ENCODE measurements at places on chromosomes 6 and 20. TPM values are rescaled to one million over a fixed set of nuclear protein-coding genes. Genes with fewer than 3 reads are reported as not detected.

Gene RIPPLY2
- total RNA-seq: not detected

- H3K4me1 ChIP-seq: peaks cover 42% of the 10 kb centered on the region
- H3K27ac ChIP-seq: peak overlapping the region; percentile 66
- DNase-seq: no peak
- no peaks in the 10 kb centered on the region for H3K27me3 ChIP-seq
- H3K4me3 ChIP-seq: no peak overlapping the region
Observed at GRCh38 chr6:150322466-150322871, 46.3 kb upstream of the IYD start.

Gene OR12D3
- not detected for total RNA-seq

GRCh38 chr6:46356543-46356942 lies 134.7 kb downstream of the RCAN2 start:
- no peak for DNase-seq
- H3K27ac ChIP-seq: peak overlapping the region; percentile 20
- no peak overlapping the region for H3K4me3 ChIP-seq
- peaks cover 70% of the 10 kb centered on the region for H3K4me1 ChIP-seq
- H3K27me3 ChIP-seq: no peaks in the 10 kb centered on the region
- no peaks in the 10 kb centered on the region for H3K36me3 ChIP-seq

DNA sequence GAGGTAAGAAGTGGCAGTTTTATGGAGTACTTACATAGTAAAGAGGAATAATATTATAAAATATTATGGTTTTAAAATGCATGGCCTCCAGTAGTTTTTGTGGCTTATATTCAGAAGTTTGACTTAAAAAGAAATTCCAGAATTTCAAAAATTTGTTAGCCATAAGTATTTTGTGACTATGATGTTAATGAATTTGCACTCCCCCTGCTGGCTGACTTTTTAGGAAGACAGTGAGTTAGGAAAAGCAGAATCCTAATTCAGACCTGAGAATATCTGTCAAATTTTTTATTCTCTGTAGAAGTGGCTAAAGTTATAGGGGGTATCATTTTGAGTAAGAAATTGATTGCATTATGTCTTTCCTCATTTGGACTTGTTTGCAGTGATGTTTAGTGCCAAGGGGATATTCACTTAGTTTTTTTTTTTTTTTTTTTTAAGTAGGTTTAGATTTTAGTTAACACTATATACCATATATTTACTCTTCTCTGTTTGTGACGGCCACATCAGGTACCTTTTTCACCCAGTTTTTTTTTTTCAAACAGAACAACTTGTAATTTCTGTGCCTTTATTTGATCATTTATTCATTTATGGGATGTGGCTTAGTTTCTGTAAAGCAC lies 40.8 kb downstream of the ZFAND3 start:
- H3K27me3 ChIP-seq: no peaks in the 10 kb centered on the region
- peaks cover 53% of the 10 kb centered on the region for H3K4me1 ChIP-seq
- no peak overlapping the region for H3K27ac ChIP-seq
- no peak for DNase-seq
- H3K4me3 ChIP-seq: no peak overlapping the region
- no peaks in the 10 kb centered on the region for H3K36me3 ChIP-seq

GRCh38 chr6:142938510-142938909 lies 6.5 kb downstream of the HIVEP2 start:
- no peak for DNase-seq
- no peak overlapping the region for H3K27ac ChIP-seq
- H3K27me3 ChIP-seq: no peaks in the 10 kb centered on the region
- peaks cover 53% of the 10 kb centered on the region for H3K4me1 ChIP-seq
- no peak overlapping the region for H3K4me3 ChIP-seq

DNA sequence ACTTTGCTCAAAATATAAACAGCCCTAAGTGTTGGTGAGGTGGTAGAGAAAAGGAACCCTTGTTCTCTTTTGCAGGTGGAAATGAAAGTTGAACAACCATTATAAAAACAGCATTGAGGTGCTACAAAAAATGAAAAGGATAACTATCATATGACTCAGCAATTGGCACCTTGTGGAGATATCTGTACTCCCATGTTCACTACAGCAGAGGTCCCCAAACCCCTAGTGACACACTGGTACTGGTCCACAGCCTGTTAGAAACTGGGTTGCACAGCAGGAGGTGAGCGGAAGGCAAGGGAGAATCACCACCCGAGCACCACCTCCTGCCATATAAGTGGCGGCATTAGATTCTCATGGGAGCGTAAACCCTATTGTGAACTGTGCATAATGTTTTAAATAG lies 267.4 kb upstream of the THEMIS start:
- no peak overlapping the region for H3K27ac ChIP-seq
- H3K4me1 ChIP-seq: peaks cover 32% of the 10 kb centered on the region
- no peak overlapping the region for H3K4me3 ChIP-seq
- no peaks in the 10 kb centered on the region for H3K27me3 ChIP-seq
- H3K36me3 ChIP-seq: no peaks in the 10 kb centered on the region

Gene RIPOR3
- total RNA-seq: 6.5 TPM

GRCh38 chr6:120874422-120874821 lies 459.9 kb downstream of the TBC1D32 start:
- H3K4me3 ChIP-seq: no peak overlapping the region
- DNase-seq: no peak
- no peaks in the 10 kb centered on the region for H3K4me1 ChIP-seq
- H3K27ac ChIP-seq: no peak overlapping the region

DNA sequence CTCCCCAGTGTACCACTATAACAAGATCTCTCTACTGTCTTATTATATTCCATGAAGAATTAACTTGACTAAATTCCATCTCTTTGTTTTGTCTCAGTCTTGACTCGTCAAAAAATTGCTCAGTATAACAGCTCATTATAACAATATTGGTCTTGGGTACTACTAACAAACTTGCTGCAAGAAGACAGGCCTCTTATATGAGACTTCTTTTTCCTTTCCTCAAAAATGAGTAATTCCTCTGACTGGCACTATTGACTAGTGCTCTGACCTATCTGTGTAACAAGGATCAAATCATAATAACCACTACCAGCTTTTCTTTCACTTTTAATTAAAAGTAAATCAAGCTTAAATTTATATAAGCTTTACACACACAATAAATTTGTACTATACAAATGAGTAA lies 91.3 kb upstream of the THEMIS start:
- H3K27ac ChIP-seq: no peak overlapping the region
- H3K4me3 ChIP-seq: no peak overlapping the region
- no peaks in the 10 kb centered on the region for H3K4me1 ChIP-seq
- peaks cover 34% of the 10 kb centered on the region for H3K36me3 ChIP-seq
- DNase-seq: no peak
- H3K27me3 ChIP-seq: no peaks in the 10 kb centered on the region

Gene MLN
- not detected for total RNA-seq

DNA sequence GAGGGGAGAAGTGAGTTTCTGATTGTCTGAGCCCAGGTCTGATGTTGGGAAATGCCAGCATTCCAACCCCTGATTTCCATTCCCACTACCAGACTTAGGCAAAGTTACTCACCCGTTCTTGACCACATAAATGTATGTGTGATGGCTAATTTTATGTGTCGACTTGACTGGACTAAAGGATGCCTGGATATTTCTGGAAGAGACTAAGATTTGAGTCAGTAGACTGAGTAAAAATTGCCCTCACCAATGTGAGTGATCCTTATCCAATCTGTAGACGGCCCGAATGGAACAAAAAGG lies 95.8 kb upstream of the TAB2 start:
- H3K27me3 ChIP-seq: no peaks in the 10 kb centered on the region
- peaks cover 12% of the 10 kb centered on the region for H3K4me1 ChIP-seq
- no peak for DNase-seq
- H3K36me3 ChIP-seq: no peaks in the 10 kb centered on the region
- no peak overlapping the region for H3K4me3 ChIP-seq
- H3K27ac ChIP-seq: no peak overlapping the region

Gene COL9A3
- 2.1 TPM for total RNA-seq
